Activated CD4-positive, CD25-positive, alpha-beta regulatory T cell treated with anti-CD3 and anti-CD28 coated beads, Interleukin-2, amount 50 U/mL, for 72 hours (primary cell): ENCODE measurements at places on chromosomes 5 and 9.

GRCh38 chr5:14902826-14903560 lies 31.4 kb upstream of the ANKH start:
- no peak for DNase-seq

- DNase-seq: no peak
Measured at GRCh38 chr9:93427655-93428379, 23.7 kb upstream of the FAM120A start.

DNA sequence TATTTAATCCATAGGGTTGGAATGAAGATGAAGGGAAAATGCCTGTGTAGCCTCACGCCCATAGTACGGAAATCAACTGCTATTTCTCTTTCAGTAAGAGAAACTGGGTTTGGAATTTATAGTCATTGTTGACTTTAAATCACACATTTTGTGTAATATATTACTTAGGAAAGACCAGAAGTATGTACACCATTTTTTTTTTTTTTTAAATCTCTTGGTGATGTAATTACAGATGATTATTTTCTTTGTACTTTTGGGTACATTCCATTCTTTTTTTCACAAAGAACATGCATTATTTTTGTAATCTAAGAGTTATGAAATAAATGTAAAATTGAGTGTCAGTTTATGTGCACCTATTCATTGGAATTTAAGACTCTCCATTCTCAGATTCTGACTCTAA lies 45.7 kb downstream of the POC5 start:
- no peak for DNase-seq

- no peak for DNase-seq
Measured at GRCh38 chr5:170438581-170438980, 49.4 kb upstream of the KCNMB1 start.

- no peak for DNase-seq
Measured at GRCh38 chr5:2442496-2443354, 308.8 kb downstream of the IRX2 start.

- no peak for DNase-seq
Measured at GRCh38 chr5:179374506-179375235, 29.4 kb upstream of the ADAMTS2 start.

- no peak for DNase-seq
Measured at GRCh38 chr5:10333154-10334006, 20.1 kb upstream of the MARCHF6 start.

GRCh38 chr9:91770229-91770628 lies 179.8 kb downstream of the ROR2 start:
- no peak for DNase-seq

DNA sequence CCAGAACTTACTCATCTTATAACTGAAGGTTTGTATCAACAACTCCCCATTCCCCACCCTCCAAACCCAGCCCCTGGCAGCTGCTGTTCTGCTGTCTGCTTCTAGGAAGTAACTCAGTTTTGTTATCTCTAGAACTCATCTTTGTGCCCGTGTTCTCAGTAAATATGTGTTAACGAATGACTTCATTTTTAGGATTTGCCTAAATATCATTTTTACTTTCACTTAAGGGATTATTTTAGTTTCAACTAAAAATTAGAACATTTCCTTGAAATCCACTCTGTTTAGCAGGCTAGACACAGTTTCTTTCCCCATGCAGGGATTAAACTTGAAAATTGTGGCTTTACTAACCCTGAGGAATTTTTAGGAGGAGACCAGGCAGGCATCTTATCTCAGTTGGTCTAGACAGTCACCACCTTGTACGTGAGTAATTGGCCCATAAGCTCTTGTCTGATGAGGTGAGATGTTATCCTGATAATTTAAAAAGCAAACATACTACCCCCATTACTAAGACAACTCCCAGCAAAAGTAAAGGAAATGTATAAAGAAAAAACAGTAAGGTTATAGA lies 68.2 kb upstream of the TNFAIP8 start:
- no peak for DNase-seq

DNA sequence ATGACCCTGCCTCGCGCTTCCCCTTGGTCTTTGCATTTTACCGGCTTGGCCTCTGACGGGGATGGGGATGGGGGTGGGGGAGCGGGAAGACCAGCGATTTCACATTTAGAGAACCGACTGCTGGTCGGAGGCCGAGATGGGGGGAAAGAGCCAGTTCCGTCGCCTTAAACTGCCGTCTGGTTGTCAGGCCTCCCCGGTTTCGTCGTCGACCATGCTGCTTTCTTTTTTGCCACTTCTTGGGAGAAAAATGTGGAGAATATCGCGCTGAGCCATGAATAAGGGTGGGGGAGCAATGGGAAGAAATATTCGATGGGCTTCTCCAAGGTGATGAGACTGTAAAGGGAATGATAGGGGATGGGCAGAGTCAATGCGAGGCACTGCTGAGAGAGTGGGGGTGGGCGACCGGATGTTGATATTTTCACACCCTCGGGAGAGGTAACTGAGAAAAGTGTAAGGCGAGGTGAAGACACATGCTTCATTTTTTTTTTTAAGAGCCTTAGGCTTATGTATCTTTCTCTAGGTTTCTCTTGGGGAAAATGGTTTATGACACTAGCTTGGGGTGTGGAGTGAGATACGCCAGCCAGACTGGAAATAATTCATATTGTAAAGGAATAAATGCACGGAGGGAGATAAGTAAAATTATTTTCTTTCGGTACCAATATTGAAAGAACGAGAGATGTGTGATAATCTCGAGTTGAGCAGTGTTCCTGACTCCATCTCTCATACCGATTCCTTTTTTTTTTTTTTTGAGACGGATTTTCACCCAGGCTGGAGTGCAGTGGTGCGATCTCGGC lies 1.1 kb downstream of the KIF2A start:
- DNase-seq: no peak

GRCh38 chr9:88745276-88746001 lies 210.5 kb downstream of the NXNL2 start:
- no peak for DNase-seq

GRCh38 chr5:135446206-135446605 lies 942 bp downstream of the DCANP1 start:
- no peak for DNase-seq
